Hematopoietic multipotent progenitor cell treated with erythropoietin and hydrocortisone succinate and interleukin-3 and kit ligand, for 15 days (in vitro differentiated cells): ENCODE measurements at places on chromosomes 2 and 18.

DNA sequence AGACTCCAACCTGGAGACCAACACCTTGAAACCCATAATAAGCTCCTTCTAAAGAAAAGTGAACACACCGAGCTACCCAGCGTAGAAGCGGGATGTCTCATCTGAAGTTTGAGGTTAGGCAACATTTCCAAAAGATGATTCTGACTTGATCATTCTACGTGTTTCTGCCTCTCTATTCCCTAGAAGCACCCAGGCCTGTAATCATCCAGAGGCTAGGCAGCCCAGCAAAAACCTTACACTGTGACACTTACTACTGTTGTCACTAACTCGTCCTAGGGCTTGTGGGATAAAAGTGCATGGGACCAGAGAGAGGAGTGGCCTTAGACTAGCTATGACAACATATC lies 1.4 kb downstream of the ZBTB14 start:
- no peak for DNase-seq

- no peak for DNase-seq
These were observed 408.8 kb downstream of the NUP35 start for GRCh38 chr2:183533021-183533420.

DNA sequence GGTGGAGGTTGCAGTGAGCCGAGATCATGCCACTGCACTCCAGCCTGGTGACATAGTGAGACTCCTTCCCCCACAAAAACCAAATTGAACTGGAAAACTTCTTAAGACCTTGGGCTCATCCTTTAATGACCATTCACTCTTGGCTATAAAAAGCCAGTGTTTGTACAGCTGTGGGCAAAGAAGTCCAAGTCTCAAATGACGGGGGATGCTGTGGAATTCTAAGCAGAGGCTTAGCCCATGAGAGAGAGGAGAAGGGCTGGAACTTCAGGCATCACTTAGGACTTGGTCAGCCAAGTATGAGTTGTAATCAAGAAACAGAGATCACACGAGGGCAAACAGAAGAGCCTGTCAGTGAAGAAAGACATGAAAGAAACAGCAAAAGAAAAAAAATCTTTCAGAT lies 79.3 kb upstream of the POU3F3 start:
- no peak for DNase-seq

GRCh38 chr2:767440-767839 lies 90.2 kb upstream of the TMEM18 start:
- DNase-seq, result no peak

- peak; percentile 38 for DNase-seq
These were observed 10.6 kb downstream of the HSBP1L1 start for GRCh38 chr18:79975043-79975442.

DNA sequence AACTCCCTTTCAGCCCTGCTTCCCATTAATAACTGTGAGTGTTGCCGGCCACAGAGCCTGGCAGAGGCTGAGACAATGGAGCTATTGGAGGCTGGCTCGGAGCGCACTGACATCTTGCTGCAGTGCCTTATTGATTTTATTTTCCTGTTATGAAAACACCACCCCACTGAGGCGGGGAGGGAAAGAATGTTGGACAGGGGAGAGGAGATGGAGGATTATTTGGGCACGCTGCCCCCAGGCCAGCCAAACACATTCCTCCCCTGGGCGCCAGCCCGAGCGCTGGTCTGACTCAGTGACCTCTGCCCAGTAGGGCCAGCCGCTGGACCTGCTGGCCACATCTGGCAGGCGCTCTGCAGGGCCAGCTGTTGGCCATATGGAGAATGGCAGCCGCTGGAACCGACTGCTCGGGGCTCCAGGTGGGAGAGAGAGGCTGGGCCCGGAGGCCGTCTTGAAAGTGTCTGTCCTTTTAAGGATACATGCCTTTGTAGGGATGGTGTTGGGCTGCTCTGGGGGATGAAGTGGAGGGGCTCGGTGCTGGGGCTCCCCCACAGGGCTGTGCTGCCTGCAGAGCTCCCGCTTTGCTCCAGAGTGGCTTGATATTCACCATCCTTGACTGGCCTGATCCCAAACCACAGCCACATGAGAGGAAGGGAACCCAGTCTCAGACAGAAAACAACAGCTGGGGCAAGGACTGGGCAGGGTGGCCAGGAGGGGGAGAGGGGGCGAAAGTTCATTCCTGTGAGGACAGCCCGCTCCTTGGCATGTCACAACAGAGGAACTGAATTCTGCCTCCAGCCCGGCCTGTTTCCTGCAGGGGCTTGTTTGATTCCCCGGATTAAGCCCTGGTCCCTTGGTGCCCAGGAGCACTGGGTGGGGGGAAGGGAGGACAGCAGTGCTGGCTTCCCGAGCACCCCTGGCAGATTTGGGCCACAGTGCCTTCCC lies 179.0 kb downstream of the KLHL29 start:
- no peak for DNase-seq

- no peak for DNase-seq
These were observed 63.8 kb upstream of the ZC3H15 start for GRCh38 chr2:186422226-186422625.

GRCh38 chr2:117704818-117705217 lies 109.7 kb upstream of the DDX18 start:
- no peak for DNase-seq

DNA sequence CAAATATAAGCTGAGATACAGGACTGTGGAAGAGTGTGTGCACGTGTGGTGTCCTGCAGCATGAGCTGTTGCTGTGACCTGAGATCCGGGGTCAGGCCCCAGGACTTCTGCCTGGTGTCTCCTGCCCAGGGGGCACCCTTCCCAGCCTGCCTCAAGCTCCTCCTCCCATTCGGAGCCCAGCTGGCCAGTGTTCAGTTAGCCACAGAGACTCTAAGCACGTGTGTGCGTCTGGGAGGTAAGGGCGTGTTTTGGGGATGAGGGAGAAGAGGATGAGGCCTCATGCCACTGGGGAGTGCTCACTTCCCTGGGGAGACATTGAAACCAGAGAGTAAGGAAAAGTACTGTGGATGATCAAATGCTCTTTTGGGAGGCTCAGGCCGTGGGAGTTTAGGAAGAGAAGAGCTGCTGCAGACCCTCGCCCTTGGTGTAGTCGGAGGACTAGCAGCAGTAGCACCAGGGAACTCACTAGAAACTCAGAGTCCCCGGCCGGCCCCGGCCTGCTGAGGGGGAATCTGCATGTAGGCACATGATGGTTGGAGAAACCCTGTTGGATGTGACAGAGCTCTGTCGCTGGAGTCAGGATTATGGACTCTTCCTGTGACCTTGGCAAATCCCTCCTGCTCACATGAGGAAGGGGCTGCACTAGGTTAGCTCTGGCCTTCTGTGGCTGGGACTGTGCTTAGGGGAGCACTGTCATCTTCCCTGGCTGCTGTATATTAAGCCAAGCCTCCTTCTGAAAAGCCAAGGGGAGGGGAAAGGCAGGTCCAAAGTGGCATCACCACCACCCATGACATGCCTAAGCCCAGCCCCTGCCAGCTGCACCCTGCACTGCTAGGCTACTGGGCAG lies 231.1 kb downstream of the DYSF start:
- DNase-seq, result no peak

- no peak for DNase-seq
These were observed 50.6 kb upstream of the EML6 start for GRCh38 chr2:54672590-54673456.

DNA sequence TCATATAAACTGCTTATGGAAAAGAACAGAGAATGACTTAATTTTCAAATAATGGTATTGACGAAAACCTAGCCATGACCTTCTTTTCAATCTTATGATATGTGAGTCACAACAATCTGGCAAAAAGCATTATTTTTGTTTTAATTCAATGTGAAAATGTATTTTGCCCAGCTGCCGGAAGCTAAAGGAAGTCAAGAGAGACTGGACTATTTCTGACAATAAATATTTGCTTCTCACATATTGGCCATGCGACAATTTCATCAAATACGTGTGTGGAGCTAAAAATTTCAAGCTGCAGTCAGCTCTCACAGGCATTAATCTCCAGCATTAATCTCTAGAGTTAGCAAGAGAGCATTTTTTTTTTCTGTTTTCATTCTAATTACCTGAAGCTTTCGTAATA lies 881.0 kb downstream of the CPS1 start:
- no peak for DNase-seq

- DNase-seq, result peak; percentile 67
These were observed 53.4 kb downstream of the THADA start for GRCh38 chr2:43542285-43542933.

DNA sequence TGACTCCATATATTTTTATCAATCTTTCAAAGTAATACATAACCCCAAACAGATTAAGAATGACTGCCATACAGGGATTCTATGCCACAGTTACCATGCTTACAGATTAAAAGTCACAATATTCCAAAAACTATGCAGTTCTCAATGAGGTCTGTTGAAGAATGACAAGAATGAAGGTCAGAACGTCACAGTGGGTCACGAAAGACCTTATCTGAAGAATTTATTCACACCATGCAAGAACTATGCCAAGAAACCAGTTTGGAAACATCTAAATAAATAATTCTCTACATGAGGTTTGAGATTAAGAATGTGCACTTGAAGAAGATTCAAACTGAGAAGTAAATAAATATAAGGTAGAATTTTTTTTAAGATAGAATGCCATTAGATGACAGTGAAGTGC lies 253.3 kb downstream of the EXOC6B start:
- no peak for DNase-seq

DNA sequence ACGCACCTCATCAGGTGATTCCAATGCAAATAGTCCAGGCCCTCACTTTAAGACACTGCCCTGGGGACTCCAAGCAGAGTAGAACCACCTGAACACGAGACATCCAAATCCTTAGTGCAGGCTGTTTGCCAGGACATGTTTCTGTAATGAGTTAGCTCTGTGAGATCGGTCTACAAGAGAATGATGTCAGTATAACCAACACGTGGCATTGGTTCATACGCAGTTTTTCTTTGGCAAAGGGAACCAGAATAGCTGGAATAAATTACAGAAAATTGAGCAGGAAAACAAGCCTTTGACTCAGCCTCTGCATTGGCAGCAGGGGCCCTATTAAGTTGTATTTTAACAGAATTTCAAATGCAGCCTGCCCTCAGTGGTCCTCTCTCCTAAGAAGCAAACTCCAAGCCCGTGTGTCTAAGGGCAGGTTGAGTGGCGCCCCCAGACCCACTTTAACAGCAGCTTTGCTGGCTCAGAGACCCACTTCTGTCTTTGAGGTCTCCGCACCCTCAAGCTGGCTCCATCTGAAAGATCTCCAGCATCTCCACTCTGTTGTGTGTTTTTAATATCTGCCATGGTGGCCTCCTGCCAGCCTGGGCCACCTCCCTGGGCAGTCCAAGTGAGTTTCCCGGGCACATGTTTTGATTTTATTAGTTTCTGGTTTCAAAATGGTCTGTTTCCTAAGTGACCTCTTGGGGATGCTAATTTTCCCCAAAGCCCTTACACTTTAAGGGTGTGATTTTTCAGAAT lies 61.3 kb downstream of the ALPK2 start:
- no peak for DNase-seq

DNA sequence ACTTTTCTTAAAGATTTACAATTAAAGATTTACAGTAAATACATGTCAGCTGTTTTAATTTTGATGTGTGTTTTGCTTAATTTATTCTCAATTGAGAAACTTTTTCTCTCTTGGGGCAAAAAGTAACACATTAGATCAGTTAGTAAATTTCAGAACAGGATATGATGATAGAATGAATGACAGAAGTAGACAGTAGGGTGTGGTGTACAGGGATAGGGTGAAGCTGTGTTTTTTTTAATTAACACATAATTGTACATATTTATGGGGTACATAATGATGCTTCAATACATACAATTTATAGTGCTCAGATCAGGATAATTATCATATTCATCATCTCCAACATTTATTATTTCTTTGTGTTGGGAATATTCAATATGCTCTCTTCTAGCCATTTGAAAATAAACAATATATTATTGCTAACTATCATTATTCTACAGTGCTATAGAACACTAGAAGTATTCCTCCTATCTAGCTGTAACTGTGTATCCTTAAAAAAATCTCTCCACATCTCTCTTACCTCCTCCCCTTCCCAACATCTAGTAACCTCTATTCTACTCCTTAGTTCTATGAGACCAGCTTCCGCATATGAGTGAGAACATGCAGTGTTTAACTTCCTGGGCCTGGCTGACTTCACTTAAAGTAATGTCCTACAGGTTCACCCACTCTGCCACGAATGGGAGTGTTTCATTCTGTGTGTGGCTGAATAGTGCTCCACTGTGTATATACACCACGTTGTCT lies 175.2 kb downstream of the SNTG2 start:
- DNase-seq, result no peak

DNA sequence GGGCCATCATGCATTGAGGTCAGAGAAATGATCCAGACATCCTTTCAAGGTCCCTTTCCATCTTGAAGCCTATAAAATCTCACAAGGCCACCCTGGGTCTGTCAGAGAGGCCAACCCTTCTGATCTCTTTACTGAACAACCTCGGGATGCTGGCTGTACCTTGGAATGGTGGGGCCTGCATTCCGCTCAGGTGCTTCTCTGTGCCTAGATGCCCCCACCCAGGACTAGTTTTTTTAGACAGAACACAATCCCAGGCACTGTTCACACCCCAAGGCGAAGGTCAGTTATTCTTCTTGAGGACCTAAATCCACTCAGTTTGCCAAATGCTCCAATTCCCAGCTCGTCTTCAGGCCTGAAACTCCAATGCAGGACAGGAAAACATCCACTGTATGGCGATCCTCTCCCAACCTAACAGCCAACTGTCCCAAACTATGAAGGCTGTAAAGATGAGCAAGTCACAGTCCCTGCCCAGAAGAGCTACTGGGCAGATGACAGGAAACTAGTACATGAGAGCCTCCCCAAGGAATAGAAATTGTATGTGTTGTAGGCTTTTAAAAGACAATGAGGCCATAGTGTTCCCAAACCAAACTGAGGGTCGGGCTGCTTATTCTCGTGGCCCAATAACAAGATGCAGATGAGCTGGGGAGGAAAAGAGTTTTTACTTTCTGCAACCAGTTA lies 154.4 kb upstream of the ACAA2 start:
- no peak for DNase-seq

DNA sequence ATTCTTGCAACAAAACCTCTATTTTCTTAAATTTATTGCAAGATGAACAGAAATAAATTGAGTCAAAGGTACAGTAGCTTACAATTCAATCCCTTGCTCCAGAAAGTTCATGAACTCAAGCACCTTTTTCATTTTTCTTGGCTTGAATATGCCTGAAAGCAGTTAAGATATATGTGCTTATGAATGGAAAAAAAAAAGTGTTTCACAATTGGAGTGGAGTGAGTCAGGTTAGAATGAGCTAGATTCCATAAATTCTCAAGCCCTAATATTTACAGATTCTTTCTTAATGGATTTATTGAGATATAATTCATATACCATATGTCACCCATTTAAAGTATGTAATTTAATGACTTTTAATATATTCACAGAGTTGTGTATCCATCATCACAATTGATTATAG lies 39.6 kb upstream of the NEMP2 start:
- no peak for DNase-seq

DNA sequence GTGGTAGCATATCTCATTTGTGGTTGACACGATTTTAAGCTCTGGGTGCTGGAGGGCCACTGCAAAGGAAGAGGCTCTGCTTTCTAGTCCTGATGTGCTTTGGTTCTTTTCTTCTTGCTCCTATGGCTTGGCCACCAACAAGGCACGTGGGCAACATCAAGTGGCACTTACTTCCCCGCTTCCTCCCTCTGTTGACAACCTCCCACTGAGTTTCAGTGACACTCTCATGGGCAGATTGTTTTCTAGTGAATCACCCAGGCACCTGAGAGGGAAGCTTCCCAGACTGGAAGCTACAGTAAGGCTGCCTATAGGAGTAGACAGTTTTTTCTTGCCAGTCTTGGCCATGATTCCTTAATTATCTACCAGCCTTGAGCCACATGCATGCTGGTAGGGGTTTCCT lies 89.0 kb downstream of the NBAS start:
- DNase-seq, result no peak
